ENCODE measurements at places on chromosomes 3 and 15.

DNA sequence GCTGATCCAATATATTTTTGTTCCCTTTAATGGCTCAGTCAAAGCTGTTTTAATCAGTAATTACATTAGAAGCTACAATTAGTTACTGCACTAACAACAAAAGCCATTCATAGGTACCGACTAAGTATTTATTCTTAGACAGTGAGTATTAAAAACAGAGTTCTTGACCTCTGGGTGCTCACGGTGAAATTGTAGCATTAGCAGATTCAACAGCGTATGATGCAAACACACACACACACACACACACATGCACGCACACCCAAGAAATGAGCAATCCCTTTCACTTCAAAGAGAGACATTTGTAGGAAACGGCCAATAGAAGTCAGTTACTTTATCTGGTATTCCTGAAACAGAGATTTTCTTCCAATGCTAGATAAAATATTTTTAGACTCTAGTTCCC is 27.0 kb upstream of the MITF start:
- DNase-seq, result no peak

GRCh38 chr3:43892526-43892925 is 201.8 kb downstream of the ABHD5 start:
- DNase-seq, result no peak

GRCh38 chr3:195812366-195812765 is 637 bp upstream of the MUC4 start:
- DNase-seq, result no peak

GRCh38 chr3:57006949-57007419 is 53.5 kb upstream of the SPATA12 start:
- DNase-seq, result no peak

- DNase-seq, result no peak
Measured at GRCh38 chr15:90001062-90001682, at the start of gene ZNF710. TSS of gene ZNF710 (plus strand) at chr15:90001324. CDS start at chr15:90067138, 65,814 bp downstream.

DNA sequence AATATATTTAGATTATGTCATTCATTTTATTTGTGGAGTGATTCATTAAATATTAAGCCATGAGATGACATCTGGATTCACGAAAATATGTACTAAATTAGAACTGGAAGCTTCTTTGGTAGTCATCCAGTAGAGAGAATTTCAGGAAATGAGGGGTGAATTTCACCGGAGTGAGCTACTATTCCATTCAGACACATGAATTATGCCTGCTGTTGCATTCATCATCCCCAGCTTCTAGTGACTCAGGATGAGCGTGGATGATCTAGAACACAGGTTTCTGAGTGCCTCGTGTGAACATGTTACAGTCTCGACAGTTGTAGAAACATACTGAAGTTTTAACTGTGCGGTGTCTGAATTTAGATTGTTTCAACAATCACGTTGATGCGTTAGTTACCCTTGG is 42.9 kb upstream of the GABRG3 start:
- DNase-seq, result no peak

DNA sequence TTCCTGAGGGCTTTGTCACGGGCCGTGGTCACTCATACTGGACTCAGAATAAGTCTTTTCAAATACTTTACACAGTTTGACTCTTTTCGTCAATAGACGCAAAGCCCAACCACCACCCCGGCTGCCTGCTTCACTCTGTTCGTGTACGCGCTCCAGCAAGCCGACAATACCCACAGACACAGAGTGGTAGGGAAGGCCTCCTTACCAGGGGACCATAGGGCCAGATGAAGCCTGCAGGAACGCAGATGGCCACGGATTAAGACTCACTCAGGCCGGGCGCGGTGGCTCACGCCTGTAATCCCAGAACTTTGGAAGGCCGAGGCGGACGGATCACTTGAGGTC is 29.7 kb downstream of the EFCAB12 start:
- no peak for DNase-seq

DNA sequence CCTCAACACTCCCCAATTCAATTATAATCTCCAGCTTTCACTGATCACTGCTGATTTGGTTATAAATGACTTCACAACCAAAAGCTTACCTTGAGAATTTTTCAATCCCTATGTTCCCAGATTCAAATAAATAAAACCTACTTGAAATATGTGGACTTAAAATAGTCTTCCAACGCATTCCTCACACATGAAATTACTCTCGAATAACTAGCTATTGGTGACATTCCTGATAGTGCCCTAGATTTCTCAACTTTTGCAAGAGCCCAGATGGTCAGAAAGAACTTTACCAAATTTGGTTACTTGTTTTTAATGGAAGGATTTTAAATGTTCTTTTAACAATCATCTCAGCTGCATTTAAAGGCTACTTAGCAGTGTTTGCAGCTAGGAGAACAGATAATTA is 605.5 kb downstream of the FHIT start:
- no peak for DNase-seq

DNA sequence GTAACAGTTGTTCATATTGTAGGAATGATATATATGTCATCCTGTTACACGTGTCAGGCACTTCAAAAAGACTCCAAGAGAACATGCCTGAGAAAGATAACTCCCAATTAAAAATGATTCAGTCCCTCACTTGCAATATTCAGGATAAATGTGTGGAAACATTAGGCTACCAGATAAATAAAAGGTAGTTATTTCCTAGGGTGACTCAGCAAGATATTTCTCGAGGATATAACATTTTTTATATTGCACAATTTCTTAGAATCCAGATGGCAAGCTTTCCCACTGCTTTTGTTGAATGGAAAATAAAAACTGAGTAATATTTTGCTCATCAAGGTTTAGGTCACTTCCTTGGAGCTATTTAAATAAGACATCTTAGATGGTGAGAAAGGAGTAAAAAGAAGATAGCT is 181.4 kb downstream of the GAP43 start:
- no peak for DNase-seq

- DNase-seq, result no peak
Measured at GRCh38 chr3:71214016-71214415, 369.5 kb downstream of the FOXP1 start.

DNA sequence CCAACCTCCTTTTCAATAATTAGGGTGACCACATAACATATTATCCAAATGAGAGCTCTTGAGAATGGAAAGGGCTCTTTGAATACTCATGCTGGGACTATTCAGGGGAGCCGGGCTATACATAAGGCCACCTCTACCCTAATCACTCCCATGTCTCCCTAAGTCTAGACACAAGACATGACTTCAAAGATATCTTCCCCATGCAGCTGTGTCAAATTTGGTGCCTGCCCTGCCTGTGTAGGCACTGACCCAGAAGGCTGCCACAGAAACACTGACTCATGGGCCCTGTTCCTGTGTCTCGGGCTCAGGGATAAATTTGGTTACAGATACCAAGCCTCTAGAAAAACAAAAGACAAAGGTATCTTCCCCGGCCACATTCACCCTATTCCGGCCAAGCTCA is 70.3 kb downstream of the MYLK start:
- no peak for DNase-seq

DNA sequence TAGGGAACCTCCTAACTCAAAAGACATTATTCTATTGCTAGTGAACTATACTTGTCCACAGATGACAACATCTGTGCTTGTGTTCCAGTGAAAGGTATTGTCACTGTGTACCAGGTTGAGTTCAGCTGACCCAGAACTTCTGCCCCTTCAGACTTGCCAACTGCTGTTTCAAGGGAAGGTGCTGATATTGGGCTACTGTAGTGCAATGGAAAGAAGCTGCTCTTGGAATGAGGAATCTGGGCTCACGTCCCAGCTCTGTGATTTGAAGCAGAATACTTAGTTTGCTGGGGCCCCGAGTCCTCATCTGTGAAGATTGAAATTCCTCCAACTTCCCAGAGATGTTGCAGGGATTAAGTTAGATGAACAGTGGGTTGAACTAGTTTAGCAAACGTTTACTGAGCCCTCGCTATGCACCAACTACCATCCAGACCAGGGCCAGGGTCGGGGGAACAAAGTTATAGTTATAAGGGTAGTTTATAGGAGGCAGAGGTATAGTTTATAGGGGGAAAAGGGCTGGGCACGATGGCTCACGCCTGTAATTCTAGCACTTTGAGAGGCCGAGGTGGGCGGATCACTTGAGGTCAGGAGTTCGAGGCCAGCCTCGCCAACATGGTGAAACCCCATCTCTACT is 15.9 kb upstream of the UMPS start:
- DNase-seq, result no peak

DNA sequence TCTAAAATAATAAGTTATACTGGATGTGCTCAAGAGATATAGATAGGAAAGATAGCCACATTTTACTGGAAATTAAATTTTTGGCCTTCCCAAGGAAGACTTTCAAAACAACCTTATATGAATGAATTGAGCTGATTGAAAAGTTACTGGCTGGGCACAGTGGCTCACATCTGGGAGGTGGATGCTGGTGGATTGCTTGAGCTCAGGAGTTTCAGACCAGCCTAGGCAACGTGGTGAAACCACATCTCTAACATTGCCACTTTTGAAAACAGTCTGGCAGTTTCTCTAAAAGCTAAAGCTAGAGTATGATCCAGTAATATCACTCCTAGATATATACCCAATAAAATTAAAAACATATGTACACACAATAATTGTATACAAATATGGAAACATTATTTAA is 231.4 kb upstream of the POU1F1 start:
- DNase-seq, result no peak

DNA sequence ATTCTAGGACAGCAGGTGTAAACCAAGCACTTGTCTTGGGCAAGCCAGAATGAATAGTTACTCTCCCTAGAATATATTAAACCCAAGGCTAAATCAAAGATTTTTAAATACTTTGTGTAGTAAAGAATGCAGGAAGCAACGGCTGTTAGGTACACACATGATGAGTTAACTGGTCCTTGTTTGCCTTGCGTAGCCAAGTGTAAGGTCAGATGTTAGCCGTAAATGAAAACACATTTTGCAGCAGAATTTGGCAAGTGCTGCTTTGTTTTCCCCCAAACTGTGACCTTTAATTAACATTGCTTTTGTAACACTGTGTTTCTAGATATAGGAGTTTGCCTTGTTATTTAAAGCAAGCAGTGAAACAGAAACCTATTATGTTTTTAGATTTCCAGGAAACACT is 368.7 kb downstream of the IL5RA start:
- no peak for DNase-seq

Data from activated T-helper 1 cell treated with Interleukin-2 at 50 U/mL for 16 hours (primary cell).